Left cardiac atrium (tissue), 4 donors: ENCODE measurements at places on chromosomes 2 and 18.

GRCh38 chr2:95021847-95022246 is 3.7 kb upstream of the MAL start:
- DNase-seq, result no peak

DNA sequence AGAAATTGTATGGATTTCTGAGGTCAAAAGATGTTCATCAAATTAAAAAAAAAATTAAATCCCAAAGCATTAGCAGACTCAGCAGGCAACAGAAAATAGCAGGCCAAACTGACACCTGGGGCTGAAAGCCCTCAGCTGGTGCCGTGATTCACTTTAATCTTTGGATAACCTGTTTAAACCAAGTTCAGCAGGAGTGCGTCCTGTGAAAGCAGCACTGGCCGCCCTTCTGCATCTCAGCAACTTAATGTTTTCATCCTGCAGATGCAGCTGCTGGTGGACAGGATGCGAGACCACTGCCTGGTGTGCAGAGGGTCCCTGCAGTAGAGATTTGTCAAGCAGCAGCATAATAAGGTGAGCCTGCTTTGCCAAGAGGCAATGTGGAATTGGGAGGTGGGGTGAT is 41.2 kb downstream of the CCDC68 start:
- DNase-seq, result no peak

GRCh38 chr18:39589496-39589895 is 2023.9 kb upstream of the CELF4 start:
- no peak for DNase-seq

DNA sequence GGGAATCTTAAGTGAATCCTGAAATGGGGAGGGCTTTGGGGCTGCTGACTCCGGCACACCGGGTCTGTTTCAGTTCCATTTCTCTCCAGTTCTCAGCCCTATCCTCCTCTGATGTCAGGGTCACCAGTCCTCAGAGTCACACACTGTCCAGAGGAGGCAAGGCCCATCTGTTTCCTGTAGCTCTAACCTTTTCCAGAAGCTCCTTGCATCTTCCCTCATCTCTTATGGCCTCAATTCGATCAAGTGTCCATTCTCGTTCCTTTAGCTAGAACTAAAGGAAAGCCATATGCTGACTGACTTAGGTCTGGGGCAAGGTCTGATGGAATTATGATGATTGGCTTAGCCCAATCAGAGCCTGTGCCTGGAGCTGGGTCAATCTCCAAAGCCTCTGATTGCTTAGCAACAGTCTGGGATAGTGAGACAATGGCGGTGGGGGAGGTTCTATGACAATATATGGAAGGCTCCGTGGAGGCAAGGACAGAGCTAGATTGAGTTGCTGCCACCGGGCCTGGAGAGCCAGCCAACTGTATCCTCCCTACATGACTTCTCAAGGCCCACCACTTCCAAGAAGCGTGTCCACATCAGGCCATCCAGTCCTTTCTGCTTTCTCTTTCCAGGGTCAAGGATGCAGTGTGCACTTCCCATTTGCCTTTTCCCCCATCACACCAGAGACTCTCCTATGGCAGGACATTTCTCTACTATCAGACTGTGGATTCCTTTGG is 5.2 kb downstream of the ANKRD53 start:
- DNase-seq, result no peak

GRCh38 chr2:161943011-161943410 is 131.0 kb downstream of the DPP4 start:
- no peak for DNase-seq

DNA sequence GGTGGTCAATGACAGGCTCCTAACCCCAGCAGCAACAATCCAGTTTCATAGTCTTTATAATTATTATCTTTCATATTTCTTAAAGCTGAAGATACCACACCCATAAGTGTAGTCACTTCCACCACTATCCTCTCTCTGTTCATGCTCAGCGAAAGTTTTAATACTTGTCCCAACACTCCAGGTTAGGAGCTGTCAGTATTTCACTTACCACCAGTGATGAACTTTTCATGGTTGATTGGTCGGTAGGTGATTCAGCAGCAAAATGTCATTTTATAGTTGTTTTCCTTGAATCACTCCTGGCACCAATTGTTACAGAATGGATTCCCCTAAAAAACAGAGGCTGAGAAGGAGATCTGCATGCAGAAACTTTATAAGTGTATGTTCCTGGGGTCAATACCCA is 324.9 kb downstream of the CCDC85A start:
- no peak for DNase-seq

DNA sequence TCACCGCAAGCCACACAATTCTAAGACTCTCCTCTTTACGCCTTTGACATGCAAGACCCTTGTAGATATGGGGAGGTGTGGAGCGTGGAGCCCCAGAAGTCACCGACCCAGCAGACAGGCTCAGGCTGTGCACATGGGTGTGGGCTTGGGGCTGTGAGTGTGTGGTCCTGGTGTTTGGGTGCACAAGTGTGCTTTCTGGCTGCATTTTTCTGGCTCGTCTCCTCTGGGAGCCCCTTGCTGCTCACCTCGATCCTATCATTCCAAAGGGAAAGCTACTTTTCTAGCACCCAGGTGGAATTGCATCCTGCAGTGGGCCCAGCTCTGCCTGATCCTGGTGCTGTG is 143.0 kb downstream of the ACOXL start:
- DNase-seq, result no peak

DNA sequence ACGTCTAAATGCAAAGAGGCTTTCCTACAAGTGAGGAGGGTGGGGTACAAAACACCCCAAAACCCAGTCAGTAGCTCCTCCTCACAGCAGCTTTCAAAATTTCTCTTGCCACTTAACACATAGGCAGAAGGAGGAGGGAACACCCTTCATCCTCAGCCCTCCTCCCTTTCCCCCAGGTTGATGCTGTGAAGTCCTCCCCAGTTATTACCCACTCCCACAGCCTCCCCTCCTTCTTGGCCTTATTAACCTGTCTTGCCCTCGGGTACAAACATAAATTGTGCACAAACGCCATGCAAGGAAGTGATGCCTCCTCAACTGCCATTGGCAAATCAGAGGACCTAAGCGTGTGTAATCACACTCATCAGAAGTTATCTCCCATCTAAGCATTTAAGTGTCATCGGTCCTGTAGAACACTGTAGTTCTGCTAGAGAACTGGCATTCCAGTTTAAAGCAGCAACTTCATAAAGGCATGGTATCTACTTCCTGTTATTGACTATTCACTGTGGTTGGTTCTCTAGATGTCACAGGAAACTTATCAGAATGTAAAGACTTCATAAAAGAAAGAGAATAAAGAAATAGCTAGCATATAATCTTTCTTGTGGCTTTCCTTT is at the start of gene DSC1:
TSS of gene DSC1 (minus strand) at position 32 of the 611 bp plus-strand sequence. CDS start 262 bp downstream, outside the sequence.
- DNase-seq, result no peak

GRCh38 chr2:106080959-106081358 is 113.1 kb downstream of the UXS1 start:
- DNase-seq, result no peak
